ENCODE measurements at places on chromosomes 3 and 15.

GRCh38 chr3:168801794-168802193 is 706.1 kb upstream of the GOLIM4 start:
- no peak for DNase-seq
- H3K36me3 ChIP-seq = no peaks in the 10 kb centered on the region
- no peaks in the 10 kb centered on the region for H3K4me1 ChIP-seq
- H3K27ac ChIP-seq = no peak overlapping the region
- H3K27me3 ChIP-seq = no peaks in the 10 kb centered on the region

GRCh38 chr3:34155666-34156065 is 357.2 kb downstream of the PDCD6IP start:
- DNase-seq = no peak
- H3K4me3 ChIP-seq = no peak overlapping the region
- no peaks in the 10 kb centered on the region for H3K36me3 ChIP-seq
- H3K27me3 ChIP-seq = no peaks in the 10 kb centered on the region
- H3K27ac ChIP-seq = no peak overlapping the region
- no peaks in the 10 kb centered on the region for H3K4me1 ChIP-seq

GRCh38 chr3:37173806-37174205 is 576 bp downstream of the LRRFIP2 start:
- no peaks in the 10 kb centered on the region for H3K27me3 ChIP-seq
- peak overlapping the region; percentile 96 for H3K27ac ChIP-seq
- peak overlapping the region; percentile 98 for H3K4me3 ChIP-seq
- peaks cover 80% of the 10 kb centered on the region for H3K4me1 ChIP-seq

DNA sequence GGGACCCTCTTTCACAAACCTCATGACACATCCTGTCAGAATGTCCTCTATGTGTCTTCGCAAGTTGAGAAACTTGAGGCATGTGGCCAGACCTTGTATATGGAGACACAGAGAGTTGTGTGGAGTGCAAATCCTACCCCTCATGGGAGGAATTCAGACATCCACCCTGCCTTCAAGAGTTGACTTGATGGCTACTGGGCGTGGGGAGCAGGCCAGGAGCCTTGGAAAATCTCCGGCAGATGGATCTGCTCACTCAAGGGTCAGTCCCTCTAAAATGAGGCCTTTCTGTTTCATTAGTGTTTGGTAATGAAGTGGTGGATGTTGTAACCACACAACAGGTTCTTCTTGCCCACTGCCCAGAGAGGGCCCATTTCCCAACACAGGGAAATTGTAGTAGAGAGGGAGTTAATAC is 79.0 kb downstream of the ASB7 start:
- no peak overlapping the region for H3K4me3 ChIP-seq
- DNase-seq = peak; percentile 89
- no peaks in the 10 kb centered on the region for H3K36me3 ChIP-seq
- H3K27me3 ChIP-seq = no peaks in the 10 kb centered on the region
- peaks cover 5% of the 10 kb centered on the region for H3K4me1 ChIP-seq
- no peak overlapping the region for H3K27ac ChIP-seq

GRCh38 chr3:62774221-62774620 is 101.0 kb downstream of the CADPS start:
- H3K36me3 ChIP-seq = no peaks in the 10 kb centered on the region
- H3K4me1 ChIP-seq = no peaks in the 10 kb centered on the region
- H3K4me3 ChIP-seq = no peak overlapping the region
- no peaks in the 10 kb centered on the region for H3K27me3 ChIP-seq
- H3K27ac ChIP-seq = no peak overlapping the region

GRCh38 chr3:137084586-137084985 is 126.8 kb downstream of the IL20RB start:
- H3K4me3 ChIP-seq = no peak overlapping the region
- H3K27ac ChIP-seq = no peak overlapping the region
- no peaks in the 10 kb centered on the region for H3K27me3 ChIP-seq
- H3K36me3 ChIP-seq = no peaks in the 10 kb centered on the region
- no peak for DNase-seq
- H3K4me1 ChIP-seq = no peaks in the 10 kb centered on the region

DNA sequence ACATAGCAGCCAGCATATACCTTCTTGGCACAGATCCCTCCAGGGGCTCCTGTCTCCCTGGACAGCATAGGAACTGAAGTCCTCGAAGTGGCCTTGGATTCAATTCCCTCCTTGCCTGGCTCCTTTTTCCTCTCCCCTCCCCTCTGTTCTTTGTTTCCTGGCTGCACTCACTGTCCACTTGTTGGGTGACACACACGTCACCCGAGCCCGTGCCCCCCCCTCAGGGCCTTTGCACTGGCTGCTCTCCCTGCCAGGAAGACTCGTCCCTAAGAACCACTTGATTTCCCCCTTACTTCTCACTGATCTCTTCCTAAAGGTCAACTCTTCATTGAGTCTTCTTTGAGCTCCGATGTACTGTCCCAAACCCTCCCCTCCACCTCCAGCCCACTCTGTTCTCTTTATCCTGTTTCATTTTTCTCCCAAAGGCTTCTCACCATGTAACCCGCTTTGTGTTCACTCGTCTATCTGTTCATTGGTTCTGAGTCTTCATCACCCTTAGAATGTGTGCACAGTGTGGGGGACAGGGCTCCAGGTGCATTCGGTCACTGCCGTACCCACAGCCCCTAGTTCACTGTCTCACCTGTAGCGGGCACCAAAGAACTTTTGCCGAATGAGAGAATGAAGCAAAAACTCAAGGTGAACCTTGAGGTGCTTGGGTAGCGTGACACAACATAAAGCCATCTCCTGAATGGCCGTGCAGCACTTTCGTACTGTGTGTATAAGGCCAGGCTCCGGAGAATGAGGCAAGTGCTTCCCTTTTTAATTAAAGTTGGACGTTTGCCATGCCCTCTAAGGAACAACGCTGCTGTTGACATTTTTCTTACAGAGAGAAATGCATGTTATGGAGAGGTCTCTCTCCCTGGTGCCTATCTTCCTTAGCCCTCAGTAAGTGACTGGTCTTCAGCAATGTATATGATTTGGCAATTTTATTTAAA is 74.0 kb downstream of the CHRNA7 start:
- no peak for DNase-seq
- H3K36me3 ChIP-seq = no peaks in the 10 kb centered on the region
- no peaks in the 10 kb centered on the region for H3K27me3 ChIP-seq
- no peak overlapping the region for H3K27ac ChIP-seq
- H3K4me1 ChIP-seq = no peaks in the 10 kb centered on the region
- no peak overlapping the region for H3K4me3 ChIP-seq
